Parietal lobe (tissue), 2 donors: ENCODE measurements at places on chromosomes 7 and 10. TPM values are rescaled to one million over a fixed set of nuclear protein-coding genes. Genes with fewer than 3 reads are reported as not detected.

Gene ARHGEF5
- 1.3 TPM for total RNA-seq

Gene MYL10
- total RNA-seq, result not detected

Gene TBX20
- total RNA-seq, result not detected

Gene LIPK
- total RNA-seq, result not detected

Gene CUZD1
- total RNA-seq, result 2.8 TPM

Gene CPVL
- 65.7 TPM for total RNA-seq

Gene ANKRD7
- total RNA-seq, result 4.4 TPM

Gene ADIRF
- total RNA-seq, result not detected

Gene TSPAN15
- total RNA-seq, result 5.0 TPM

Gene SVOPL
- 0.63 TPM for total RNA-seq

Gene AGR2
- total RNA-seq, result not detected

Gene DENND2A
- total RNA-seq, result 29.4 TPM

Gene CFAP46
- total RNA-seq, result 3.8 TPM

Gene IRF5
- total RNA-seq, result 1.3 TPM

Gene PTPRN2
- total RNA-seq, result 123 TPM

Gene PARP12
- total RNA-seq, result 7.5 TPM

Gene PDAP1
- total RNA-seq, result 23.5 TPM

Gene PYROXD2
- total RNA-seq, result 4.4 TPM

Gene NODAL
- total RNA-seq, result 3.1 TPM

Gene PRKG1
- total RNA-seq, result 27.2 TPM

Gene PILRA
- 3.8 TPM for total RNA-seq

Gene SAMD9L
- total RNA-seq, result 2.8 TPM

Gene INA
- 199 TPM for total RNA-seq

Gene BTRC
- 52.9 TPM for total RNA-seq

Gene TRIM50
- not detected for total RNA-seq

Gene CYP51A1
- 239 TPM for total RNA-seq

Gene CPN1
- total RNA-seq, result not detected

Gene EBF3
- 0.31 TPM for total RNA-seq

Gene UNC5B
- 5.3 TPM for total RNA-seq

Gene EPDR1
- total RNA-seq, result 13.8 TPM

Gene CDC14C
- not detected for total RNA-seq

Gene AKR1E2
- 36.3 TPM for total RNA-seq

Gene SFXN3
- total RNA-seq, result 99.2 TPM

Gene SNX8
- total RNA-seq, result 5.3 TPM

Gene GIMAP6
- 2.8 TPM for total RNA-seq

Gene PDCD11
- total RNA-seq, result 36.3 TPM

Gene ANKRD1
- not detected for total RNA-seq

Gene CYP2W1
- not detected for total RNA-seq

Gene NEUROG3
- not detected for total RNA-seq
